CD4-positive, alpha-beta T cell treated with Interleukin-1 beta for 1 hour (primary cell): ENCODE measurements at places on chromosomes 11 and 22.
A peak's percentile ranks its signal among the peaks of the same experiment; 100 is the strongest.

DNA sequence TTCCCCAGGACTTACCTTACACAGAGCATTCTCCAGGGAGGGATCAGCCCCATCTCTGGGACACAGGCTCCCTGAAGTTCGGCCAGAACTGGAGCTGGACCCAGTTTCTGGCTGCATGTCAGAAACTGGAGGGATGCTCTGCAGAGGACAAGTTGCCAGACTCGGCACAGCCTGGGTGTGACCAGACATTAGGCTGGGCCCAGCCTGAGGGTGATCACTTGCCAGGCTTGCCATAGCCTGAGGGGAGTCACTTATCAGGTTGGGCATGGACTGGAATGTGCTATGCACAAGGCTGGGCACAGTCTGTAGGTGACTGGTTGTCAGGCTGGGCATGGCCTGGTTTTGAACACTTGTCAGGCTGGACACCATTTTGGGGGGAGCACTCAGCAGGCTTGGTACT is 30.7 kb upstream of the STK33 start:
- no peak for DNase-seq

GRCh38 chr22:22993184-22993583 is 77.1 kb upstream of the GNAZ start:
- DNase-seq: no peak

DNA sequence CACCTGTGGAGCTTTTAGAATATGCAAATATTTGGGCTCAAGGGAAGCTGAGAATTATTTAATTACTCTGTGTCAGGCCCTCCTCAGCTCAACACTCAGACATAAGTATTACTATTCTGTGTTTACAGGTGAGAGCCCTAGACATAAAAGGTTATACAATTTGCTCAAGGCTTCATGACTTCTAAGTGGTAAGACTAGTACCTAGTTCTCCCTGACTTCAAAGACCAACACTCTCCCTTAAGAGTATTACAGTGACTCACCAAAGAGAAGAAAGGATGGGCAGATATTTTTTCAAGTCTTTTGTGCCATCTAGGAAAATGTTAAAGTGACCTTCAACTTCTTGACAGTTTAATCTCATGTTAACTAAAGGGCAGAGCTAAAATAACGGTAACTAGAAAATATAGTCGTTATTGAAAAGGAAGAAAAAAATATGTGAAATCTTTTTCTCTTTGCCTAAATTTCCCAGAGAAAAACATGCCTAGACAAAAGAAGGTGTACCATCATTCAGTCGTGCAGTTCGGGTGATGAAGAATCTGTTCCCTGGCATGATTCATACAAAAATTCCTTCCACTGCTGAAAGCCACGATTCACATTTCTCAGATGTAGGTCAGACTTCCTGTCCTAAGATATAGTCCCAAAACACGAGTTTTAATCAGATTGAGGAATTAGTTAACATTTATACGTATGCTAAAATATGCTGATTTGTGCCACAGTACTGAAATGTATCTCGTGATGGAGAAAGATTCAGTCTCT is 849.1 kb upstream of the API5 start:
- no peak for DNase-seq

DNA sequence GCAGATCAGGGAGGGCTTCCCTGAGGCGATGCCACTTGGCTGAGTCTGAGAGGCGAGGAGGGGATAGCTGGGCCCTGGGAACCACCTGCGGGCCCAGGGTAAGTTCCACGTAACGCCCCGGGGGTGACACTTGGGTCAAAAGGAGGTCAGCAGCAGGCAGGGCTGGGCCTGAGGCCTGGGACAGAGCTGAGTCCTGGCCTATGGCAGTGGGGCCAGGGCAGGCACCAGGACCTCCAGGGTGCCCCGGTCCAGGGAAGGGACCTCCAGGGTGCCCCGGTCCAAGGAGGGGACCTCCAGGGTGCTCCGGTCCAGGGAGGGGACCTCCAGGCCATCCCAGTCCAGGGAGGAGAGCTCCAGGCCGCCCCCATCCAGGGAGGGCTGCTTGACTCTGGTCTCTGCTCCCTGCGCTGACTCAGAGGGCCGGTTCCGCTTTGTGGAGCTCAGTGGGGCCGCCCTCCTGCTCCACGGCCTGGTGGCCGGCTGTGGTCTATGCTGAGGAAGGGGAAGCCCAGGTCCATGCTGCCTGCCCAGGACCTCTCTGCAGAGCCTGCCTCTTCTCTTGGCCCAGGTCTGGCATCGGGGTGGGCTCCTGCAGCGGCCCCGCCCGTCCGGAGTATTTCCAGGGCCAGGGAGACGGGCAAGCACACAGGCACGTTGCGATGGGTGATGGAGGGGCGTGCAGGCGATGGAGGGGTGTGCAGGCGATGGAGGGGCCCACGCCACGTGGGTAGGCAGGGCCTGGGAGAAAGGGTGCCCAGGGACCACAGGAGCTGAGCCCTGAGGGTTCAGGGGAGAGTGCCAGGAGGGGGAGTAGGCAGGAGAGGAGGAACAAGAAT is 19.5 kb upstream of the WNT7B start:
- DNase-seq: no peak

DNA sequence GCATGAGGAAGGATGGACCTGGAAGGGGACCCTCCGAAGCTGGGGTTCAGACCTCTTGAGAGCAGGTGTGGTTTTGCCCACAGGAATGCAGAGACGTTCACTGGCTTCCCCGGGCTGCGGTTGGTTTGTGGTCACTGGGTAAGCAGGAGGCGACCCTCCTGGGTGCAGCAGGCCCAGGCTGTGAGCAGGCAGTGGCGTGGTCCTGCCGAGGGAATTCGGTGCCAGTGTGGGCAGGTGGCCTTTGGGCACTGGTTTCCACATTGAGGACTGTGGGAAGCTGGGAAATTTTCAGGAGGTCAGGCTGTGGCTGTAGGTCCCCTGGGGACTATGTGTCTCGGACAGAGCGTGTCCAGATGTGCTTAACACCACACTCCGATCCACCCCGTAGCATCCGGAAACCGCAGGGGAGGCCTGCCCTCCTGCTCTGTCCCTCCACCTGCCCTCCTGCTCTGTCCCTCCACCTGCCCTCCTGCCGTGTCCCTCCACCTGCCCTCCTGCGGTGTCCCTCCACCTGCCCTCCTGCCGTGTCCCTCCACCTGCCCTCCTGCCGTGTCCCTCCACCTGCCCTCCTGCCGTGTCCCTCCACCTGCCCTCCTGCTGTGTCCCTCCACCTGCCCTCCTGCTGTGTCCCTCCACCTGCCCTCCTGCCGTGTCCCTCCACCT is 27.5 kb downstream of the TPCN2 start:
- DNase-seq: no peak

- no peak for DNase-seq
Observed at GRCh38 chr11:8384199-8384821, 120.6 kb upstream of the LMO1 start.

- no peak for DNase-seq
Observed at GRCh38 chr22:44277386-44278135, 35.2 kb downstream of the SHISAL1 start.

GRCh38 chr22:22802339-22802970 is 85.2 kb upstream of the IGLL5 start:
- DNase-seq: peak; percentile 63

DNA sequence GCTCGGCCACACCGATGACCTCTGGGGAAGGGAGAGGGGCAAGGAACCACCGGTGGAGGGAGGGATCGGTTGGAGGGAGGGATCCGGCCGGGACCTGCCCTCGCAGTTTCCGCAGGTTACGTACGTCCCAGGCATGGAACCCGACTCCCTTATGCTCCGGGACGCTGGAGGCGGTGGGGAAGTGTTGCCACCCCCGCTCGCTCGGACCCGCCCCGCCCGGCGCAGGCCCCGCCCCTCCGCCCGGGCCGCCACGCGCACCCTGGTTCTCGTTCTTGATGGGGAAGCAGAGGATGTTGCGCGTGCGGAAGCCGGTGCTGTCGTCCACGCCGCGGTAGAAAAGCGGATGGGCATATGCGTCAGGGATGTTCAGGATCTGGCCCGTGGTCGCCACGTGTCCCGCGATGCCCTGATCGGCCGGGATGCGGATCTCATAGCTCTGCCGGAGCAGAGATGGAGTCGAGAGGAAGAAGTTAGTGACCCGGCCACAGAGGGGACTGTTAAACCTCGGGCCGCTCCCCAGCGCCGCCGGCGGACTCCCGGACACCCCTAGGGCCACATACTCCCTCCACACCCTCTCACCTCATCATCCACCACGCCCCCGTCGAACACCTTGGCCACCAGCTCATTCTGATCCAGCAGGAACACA is 89.8 kb downstream of the PDE2A start:
- peak; percentile 72 for DNase-seq

DNA sequence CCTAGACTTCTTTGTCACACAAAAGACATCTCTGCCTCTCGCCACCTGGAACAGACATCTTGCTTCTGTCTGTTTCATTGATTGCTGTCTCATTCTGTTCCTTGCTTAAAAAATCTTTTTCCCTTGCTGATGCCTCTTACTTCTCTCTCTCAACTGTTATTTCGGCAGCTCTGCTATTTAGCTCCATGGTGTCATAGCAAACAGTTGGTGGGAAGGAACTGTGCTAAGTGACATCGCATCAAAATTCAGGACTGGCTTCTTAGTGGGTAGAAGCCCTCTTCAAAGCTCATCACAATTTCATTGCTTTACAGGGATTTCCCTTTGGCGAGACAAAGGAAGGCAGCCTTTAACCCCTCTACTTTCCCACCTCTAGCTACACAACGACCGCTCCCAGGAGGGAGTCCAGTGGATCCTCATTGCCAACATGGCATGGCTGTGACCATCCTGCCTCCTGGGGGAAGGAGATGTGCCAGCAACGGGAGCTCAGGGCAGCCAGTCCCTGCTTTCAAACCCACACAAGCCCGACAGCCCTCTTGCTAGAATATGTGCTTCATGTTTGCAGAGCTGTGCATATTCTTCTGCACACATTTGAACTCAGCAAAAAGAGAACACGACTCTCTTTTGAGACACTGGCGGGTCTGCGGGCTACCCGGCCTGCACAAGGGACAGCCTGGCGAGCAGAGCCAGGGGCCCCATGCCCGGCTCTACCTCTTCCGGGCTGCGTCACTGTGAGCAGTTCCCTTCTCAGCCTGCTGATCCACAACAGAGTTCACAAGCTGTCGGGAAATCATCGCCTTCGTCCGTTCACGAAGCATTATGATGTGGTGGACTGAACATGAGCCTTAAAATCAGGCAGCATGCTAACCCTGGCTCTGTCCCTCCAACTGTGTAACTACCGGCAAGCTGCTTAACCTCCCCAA is 51.1 kb upstream of the JAM3 start:
- no peak for DNase-seq

DNA sequence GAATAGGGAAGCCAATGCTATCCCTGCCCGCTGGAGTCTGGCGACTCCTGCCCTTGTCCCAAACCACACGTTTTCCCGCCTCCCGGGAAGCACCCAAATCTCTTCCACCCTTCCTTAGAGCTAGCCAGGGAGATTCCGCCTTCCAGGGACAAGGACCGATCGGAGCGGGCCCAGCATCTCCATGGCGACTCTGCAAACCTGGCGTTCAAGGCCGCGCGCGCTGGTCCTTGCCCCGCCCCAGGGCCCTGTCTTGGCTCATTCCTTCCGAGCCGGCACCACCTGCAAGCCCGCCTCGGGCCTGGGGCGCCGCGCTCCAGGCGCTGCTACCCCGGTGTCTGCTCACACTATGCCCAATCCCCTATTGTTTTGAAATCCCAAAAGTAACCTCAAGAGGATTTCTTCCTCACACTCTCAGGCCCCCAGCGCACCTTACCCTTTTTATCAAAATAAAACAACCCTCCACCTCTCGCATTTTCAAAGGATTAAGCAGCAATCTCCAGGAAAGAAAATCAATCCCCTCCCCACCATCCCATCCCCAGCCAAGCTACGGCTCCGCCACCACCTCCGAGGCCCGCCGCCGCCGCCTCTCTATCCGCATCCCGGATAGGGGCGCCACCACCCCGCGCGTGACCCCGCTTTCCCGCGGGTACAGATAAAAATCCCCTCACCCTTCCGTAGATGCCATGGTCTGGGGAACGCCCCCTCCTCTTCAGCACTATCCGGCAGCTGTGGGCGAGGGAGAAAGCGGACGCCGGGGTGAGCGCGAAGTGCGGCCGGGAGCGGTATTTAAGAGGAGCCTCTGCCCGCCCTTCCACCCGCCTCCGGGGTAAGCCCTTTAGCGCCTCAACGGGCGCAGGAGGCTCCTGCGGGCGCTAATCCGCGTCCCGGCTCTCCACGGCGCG is 825 bp downstream of the SLC1A2 start:
- no peak for DNase-seq

- no peak for DNase-seq
Observed at GRCh38 chr11:76626266-76626665, 44.3 kb downstream of the LRRC32 start.

GRCh38 chr11:41612415-41612814 is 153.0 kb upstream of the LRRC4C start:
- no peak for DNase-seq

GRCh38 chr11:43957571-43957970 is 15.1 kb downstream of the C11orf96 start:
- DNase-seq: no peak

- no peak for DNase-seq
Observed at GRCh38 chr22:46165977-46166376, 15.7 kb downstream of the PPARA start.

- no peak for DNase-seq
Observed at GRCh38 chr22:43113526-43114251, 3.1 kb downstream of the BIK start.

DNA sequence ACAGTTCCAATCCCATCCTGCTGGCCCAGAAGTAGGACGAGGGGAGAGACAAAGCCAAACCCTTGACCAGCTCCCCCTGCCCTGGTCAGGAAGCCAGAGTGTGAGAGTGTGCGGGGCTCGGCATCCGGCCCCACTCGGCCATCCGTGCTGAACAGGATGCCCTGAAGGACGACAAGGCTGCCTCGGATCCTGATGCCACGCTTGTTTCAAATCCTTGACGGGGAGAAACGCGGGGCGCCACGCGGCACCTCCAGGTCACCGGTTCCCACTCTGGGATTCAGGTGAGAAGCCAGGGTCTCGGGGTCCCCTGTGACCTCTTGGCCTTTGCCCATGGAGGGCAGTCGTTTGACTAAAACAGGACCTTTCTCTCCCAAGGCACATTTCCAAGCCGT is 167.8 kb downstream of the BRD1 start:
- DNase-seq: no peak

GRCh38 chr22:39496131-39496838 is 5.8 kb upstream of the MIEF1 start:
- peak; percentile 56 for DNase-seq

- DNase-seq: no peak
Observed at GRCh38 chr11:132751516-132752250, 780.6 kb downstream of the OPCML start.

DNA sequence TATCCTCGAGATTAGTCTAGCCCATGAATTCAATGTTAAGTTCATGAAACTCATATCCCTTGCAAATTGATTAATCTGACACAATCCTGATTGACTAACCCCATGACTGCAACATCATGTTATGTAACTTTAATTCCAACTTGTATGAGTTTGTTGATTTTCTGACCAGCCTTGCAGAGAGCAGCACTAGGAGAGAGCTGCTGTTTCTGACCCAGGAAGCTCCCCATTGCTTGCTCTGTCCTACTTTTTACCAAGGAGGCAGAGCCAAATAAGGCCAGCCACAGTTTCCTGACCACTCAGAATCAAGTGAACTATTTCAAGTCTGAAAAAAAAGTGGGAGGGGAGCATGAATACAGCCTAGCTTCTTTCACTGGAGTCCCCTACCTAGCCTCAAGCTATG is 13.2 kb downstream of the MPZL3 start:
- no peak for DNase-seq
